Activated CD4-positive, alpha-beta memory T cell treated with anti-CD3 and anti-CD28 coated beads for 36 hours (primary cell): ENCODE measurements at places on chromosomes 2 and 18. TPM values are rescaled to one million over a fixed set of nuclear protein-coding genes. Genes with fewer than 3 reads are reported as not detected.

ERFE gene
- total RNA-seq: not detected

EHD3 gene
- 1.5 TPM for total RNA-seq

CNGA3 gene
- not detected for total RNA-seq

XIRP2 gene
- not detected for total RNA-seq

HADHB gene
- 78.1 TPM for total RNA-seq

RTP5 gene
- total RNA-seq: 0.10 TPM

SH2D6 gene
- 0.65 TPM for total RNA-seq

CAPN14 gene
- total RNA-seq: 0.19 TPM

REEP1 gene
- total RNA-seq: 0.07 TPM

C18orf54 gene
- total RNA-seq: 12.2 TPM

DPP10 gene
- not detected for total RNA-seq

KCNK3 gene
- total RNA-seq: not detected

TUBA4B gene
- not detected for total RNA-seq

- DNase-seq: no peak
Observed at GRCh38 chr18:6951336-6952090, 166.1 kb downstream of the LAMA1 start.

DNA sequence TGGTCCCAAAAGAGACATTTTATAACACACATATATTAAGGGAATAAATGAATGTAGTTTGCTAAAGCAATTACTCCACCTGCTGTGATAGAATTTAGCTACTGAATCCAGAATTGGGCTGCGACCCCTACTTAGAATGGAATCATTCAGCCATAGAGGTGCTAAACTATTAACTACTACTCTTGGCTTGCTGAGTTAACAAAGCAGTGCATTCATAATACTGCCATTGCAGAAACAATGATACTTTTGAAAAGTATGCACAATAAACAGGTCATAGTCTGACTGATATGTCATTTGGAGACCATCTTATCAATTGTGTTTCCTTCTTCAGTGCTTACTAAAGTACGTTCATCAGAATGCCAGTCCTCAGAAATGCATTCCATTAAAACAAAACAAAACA, 273.6 kb downstream of the PIEZO2 start:
- no peak for DNase-seq

DNA sequence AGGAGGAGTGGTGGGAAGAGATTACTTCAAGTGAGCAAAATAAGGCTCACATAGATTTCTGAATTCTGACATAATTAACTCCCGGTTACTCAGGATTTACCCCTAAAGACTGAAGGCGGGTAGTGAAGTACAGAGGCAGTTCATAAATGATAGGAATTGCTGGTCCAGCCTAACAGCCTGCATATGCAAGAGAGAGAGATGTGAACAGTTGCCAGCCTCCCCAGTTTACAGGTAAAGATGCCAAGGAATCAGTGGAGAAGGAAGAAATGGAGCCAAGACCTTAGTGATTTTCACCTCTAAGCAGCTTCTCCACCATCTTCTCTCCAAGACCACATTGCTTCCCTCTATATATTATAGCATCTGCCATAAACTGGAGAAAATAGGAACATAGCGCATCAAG, 91.8 kb upstream of the THUMPD2 start:
- no peak for DNase-seq

GRCh38 chr2:238475566-238475965, 48.8 kb downstream of the ASB1 start:
- DNase-seq: no peak

DNA sequence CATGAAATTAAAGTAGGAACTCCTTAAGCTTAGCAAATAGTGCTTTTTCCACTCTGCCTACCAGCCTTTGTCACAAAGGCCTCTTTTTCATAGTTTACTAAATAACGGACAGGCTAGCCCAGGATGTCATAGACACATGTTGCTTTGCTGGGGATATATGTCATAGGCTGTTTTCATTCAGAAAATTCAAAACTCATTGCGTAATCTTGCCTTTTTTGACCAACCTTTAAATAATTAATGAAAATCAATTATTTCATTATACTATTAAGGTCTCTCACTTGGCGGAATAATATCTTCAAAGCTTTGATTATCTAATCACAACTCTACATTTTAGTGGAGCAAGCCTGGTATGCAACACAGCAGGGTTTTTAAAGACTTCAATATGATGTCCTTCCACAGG, 1245.7 kb upstream of the LRRTM1 start:
- no peak for DNase-seq

GRCh38 chr2:217996361-217996760, 6.4 kb downstream of the TNS1 start:
- no peak for DNase-seq

GRCh38 chr2:156379071-156379470, 46.5 kb upstream of the NR4A2 start:
- DNase-seq: no peak

- no peak for DNase-seq
Observed at GRCh38 chr18:30280186-30280585, 762.4 kb downstream of the DSC3 start.

DNA sequence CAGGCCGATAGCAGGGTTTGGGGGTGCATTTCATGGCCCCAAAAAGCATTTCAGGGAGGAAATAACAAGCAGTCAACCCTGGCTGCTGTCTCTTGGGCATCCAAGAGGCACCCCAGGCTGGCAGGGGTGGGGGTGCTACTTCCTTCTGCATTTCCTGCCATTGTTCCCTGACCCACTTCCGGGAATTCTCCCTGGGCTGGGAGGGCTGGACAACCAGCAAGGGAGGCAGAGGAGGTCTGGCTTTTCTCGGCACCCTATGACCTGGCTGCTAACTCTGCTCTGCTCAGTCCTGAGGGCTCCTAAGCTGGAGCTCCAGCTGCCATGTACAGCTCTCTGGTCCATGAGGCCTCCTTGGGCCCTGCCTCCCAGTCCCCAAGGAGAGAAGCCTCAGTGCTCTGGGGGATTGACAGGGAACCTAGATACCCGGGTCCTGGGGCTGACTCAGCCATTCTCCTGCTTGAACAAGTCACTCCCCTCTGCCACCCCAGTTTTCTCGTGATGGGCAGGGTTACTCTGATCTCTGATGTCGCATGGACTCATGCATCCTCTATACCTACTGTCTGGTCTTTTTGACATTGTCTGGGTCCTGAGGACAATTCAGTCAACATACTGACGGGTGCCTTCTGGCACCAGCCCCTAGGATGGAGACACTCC, 47.2 kb downstream of the DYSF start:
- DNase-seq: no peak

DNA sequence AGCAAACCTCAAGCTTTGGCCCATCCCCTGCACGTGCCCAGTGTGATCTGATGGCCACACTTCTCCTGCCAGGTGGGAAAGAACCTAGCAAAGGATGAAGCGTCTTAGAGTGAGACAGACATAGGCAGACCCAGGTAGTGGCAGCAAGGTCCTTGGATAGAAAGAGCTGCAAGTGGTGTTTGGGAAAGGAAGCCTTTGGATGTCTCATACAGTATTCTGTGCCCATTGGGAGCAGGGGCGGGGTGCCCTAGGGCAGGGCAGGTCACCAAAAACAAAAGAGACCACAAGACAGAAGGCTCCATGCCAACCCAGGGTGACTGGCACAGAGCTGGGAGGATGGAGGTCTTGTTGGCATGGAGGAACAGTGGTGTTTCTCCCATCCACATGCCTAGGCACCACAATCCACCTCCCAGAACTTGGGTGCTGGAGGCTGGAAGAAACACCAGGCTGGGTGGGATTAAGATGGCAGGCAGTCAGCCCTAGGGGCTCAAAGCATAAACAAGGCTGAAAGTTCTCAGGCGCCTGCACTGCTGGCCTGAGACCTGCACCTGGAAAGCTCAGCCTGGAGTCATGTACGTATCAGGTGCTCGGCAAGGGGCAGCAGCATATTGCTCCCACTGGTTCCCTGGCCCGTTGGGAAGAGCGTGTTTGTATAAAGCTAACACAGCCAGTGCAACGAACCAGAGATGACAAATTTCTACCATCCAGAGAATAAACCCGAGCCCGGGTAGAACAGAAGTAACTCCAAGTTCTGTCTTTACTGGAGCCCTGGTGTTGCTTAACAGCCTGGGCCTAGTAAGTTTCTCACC, 52.9 kb downstream of the CRACDL start:
- no peak for DNase-seq

DNA sequence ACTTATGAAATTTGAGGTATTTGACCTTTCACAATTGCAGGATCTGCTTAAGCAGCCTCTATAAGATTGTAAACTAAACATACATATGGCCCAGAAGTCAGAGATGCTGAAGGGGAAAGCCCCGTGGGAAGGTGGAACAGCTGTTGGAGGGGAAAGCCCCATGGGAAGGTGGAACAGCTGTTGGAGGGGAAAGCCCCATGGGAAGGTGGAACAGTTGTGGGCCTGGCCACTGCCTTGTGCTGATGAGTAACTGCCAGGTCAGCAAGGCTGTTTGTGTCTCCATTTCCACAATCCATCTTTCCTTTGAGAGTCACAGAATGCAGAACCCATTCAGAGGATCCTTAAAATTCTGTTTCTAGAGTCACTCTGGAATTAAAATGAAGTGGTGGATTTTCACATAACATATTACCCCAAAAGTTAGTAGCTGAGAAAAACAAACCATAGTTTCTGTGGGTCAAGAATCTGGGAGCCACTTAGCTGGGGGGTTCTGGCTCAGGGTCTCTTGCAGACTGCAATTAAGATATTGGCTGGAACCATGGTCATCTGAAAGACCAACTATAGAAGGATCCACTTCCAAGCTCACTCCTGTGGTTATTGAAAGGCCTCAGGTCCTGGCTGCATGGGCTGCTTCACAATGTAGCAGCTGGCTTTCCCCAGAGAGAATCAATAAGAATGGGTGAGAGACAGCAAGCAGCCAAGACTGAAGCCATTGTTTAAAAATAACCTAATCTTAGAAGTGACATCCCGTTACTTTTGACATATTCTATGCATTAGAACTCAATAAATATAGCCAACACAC, 86.6 kb upstream of the CAVIN2 start:
- peak; percentile 36 for DNase-seq

DNA sequence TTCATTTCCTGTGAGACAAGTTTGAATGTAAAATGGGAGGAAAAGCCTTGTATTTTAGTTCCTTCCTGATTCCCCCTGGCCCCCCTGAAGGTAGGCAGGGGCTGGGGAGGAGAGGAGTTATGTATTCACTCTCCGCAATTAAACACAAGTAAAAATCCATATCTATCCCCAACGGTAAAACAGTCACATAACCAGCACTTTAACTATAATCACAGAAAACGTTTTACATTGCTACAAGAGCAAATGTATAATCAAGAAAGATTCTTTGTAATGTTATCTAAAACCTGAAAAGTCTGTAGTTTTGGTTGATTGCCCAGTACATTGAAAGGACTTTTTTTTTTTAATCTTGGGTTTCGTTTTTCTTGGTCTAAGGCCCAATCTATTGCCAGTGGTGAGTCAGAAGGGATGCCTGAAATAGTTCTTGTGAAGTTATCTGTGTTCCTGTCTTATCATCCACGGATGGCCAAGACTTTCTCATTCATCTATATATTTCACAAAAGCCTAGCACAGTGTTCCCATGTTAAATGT, 34.5 kb upstream of the CCNYL1 start:
- no peak for DNase-seq

GRCh38 chr2:1653956-1654695, 90.2 kb downstream of the PXDN start:
- no peak for DNase-seq

- no peak for DNase-seq
Observed at GRCh38 chr18:34848695-34849094, 138.6 kb downstream of the DTNA start.

GRCh38 chr2:191617575-191617974, 60.4 kb upstream of the NABP1 start:
- DNase-seq: peak; percentile 61

GRCh38 chr2:35929551-35929950, 426.0 kb upstream of the CRIM1 start:
- no peak for DNase-seq

DNA sequence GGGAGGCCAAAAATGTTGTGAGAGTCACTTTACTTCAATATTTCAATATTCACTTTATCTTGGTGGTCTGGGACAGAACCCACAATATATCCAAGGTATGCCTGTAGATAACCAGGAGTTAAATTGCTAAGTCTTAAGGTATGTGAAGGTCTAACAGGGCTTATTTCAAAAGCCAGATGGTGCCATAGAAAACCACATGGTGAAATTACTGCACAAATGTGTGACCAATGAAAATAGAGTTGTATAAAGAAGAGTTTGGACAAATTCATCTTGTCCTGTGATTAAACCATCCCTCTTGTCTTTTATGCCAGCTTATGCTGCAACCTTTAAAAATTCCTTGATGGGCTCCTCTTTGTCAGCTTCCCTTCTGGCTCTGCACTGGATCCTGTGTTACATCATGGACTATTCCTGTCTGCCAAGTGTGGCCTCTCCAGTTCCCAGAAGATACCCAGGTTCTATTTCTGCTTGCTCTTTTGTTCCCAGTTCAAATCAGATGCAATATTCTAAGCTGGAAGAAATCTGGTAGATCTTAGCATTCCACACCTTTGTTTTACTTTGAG, 46.8 kb downstream of the ANTXR1 start:
- no peak for DNase-seq

DNA sequence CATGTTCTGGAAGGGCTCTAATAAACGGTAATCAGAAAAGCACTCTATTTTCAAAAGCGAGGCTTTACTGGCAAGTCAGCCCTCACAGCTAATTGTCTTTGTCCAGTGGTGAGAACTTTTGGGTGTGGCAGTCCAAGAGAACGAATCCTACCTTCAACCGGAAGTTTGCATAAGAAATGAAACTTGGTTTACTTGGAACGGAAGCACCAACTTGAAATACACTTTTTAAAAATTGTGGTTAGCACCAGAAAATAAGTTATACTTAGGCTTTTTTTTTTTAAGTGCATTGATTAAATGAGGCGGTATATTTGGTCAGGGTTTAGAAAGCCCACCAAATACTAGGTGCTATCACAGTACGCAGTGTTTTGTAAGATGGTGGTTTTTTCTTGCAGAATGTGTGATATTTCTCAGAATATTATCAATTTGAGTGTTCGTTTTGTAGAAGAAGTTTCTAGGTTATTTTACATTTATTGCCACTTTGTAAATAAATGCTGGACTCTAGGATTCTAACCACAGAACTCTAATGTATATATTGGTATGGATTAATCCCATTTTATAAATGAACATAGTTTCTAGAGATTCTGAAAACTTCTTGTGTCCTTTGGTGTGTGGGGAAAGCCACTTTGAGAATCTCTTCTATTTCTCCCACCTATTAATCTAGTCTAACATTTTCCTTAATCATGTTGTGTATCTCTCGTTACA, 1.2 kb downstream of the MYL12A start:
- peak; percentile 38 for DNase-seq

DNA sequence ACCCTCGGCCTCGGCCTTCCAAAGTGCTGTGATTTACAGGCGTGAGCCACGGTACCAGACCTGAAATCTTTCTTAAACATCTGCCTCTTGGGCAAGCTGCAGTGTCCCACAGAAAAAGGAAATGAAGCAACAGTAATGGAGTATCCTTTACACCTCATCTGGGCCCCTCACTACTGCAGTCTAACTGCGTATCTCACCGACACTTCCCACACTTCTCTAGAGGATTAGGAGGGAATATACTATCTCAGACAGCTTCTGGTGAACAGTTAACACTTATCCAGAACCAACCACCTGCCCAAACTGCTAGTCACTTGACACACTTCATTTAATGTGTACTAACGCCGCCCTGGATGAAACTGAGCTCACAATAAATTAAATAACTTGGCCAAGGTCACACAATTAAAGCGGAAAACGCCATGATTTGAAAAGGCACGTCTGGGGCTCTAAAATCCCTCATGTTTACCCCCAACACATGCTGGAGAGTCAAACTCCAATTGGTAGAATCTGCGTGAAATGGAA, 993 bp downstream of the COX7A2L start:
- peak; percentile 33 for DNase-seq

- DNase-seq: no peak
Observed at GRCh38 chr2:175135177-175135576, 32.8 kb downstream of the ATF2 start.
